NCI-H2227 treated with DMSO at 0.1 percent for 48 hours (cell line): ENCODE measurements at places on chromosomes 1 and 21.

- DNase-seq = no peak
These were observed 127.0 kb downstream of the MRPS6 start for GRCh38 chr21:34200288-34200905.

- no peak for DNase-seq
These were observed 82.8 kb downstream of the TRIM33 start for GRCh38 chr1:114428083-114428754.

DNA sequence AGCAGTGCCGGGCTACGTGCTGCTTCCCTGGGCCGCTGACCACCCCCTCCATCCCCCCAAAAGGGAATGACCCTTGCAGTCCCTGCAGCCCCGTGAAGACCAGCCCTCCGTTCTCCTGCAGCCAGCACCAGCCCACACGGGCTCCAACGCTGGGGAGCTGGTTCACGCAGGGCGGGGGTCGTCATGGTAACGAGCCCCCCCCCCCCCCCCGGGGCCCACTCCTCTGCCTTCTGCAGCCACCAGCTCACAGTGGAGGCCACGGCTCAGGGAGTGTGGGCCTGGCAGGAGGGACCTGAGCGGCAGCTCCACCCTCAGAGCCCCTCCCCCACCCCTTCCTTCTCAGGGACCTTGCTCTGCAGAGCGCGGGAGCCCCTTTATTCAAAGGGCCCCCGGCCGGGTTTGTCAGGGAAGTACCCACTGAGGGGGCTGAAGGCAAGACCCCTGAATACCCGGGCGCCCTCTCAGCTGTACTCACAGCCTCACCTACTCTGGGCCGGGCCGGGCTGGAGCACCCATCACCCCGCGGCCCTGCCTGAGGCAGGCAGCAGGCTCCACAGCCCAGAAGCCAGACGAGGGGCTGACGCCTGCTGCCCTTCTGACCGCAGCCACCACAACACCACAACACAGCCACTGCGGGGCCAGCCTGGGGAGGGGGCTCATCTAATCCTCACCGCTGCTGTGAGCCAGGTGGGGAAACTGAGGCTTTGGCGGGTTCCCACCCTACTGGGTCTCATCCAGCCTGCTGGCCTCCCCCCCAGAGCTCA lies 12.6 kb downstream of the MEGF6 start:
- no peak for DNase-seq

DNA sequence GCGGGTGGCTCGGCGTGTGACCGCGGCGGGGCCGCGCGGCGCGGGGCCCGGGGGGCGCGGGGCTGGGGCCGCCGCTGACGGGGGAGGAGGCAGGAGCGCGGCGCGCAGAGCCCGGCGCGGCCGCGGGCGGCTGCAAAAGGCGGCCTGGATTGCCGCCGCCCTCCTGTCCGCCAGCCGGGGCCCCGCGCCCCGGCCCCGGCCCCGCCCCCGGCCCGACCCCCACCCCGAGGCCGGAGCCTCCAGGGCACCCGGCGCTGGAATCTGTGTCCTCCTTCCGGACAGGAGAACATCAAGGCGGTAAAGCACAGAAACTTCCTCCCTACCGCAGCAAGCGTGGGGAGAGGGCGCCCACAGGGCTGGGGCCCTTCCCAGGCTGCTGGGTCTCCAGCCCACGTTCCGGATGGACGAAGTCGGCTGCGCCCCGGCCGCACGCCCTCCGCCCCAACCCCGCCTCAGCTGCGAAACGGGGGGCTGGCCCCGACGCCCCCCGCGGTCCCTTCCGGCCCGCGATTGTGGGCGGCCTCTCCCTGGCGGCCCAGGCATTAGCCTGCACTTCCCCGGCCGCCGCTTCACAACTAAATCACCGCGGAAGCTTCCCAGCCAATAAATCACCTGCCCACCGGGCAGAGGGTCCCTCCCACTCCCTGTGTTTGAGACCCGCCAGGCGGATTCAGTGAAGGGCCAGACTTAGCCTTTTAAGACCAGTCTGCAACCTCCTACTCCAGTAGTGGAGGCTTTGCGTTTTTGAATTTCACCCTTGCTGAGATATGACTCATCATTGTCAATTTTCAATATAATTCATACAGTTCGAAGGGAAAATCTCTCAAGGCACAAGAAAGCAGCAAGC lies 106.0 kb downstream of the SLC45A1 start:
- peak; percentile 78 for DNase-seq

GRCh38 chr1:9443913-9444445 lies 95.3 kb upstream of the SLC25A33 start:
- DNase-seq = no peak

GRCh38 chr1:151978922-151979321 lies 14.7 kb downstream of the S100A10 start:
- no peak for DNase-seq

DNA sequence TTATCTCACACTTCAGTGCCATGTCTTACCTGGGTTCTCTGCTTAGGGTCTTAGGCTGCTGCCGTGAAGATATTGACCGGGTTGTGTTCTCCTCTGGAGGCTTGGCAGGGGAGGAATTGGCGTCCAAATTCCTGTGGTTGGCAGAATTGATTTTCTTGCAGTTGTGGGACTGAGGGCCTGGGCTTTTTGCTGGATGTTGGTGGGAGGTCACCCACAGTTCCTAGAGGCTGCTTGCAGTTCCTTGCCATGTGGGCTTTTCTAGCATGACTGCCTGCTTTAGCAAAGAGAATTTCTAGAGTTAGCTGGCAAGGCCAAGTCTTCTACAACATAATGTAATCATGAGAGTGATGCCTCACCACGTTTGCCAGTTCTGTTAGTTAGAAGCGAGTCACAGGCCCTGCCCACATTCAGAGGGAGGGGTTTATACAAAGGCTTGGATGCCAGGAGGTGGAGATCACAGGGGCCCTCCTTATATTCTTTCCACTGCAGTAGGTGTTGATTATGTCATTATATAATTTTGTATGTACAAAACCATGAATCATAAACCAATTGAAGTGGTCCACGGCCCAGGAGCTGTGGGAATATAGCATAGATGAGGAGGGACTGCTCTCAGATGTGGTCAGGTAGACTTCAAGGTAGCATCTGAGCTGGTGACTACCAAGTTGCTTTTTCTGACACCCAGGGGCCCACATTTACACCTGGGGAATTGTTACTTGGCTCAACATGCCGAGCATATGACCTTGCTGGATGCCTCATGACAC lies 6.6 kb downstream of the UBL4B start:
- DNase-seq = peak; percentile 14

DNA sequence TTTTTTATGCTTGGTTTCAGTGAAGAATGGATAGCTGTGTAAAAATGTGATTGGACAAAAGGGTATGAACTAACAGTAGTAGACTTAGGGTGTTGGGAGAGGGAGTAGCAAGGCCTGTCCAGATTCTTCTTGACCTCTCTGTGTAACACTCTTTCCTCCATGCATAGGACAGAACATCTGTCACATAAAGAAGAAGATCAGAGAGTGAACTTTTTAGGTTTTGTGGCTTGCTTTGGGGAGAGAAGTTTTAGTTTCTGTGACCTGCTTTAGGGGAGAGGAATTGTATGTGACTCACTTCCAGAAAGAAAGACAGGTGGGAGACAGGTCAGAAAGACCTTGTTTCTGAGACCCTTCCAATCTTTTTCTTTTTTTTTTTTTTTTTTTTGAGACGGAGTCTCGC lies 27.3 kb upstream of the LRRC52 start:
- DNase-seq = no peak

DNA sequence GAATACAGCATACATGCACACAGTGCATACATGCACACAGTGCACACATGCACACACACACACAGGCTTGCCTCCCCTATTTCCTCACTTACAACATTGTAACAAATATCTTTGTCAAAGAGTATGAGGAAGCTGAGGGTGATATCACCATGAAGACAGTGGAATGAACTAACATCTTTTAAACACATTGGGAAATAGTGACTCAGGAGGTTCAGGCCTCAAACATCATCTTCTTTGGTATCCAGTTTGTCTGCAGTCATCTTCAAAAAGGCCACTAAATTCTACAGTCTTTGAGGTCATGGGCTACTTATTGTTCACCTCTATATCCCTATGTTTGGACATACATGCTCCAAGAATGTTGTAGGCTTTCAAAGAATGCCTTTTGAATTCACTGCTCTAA lies 2.1 kb upstream of the LCE2B start:
- DNase-seq = no peak

DNA sequence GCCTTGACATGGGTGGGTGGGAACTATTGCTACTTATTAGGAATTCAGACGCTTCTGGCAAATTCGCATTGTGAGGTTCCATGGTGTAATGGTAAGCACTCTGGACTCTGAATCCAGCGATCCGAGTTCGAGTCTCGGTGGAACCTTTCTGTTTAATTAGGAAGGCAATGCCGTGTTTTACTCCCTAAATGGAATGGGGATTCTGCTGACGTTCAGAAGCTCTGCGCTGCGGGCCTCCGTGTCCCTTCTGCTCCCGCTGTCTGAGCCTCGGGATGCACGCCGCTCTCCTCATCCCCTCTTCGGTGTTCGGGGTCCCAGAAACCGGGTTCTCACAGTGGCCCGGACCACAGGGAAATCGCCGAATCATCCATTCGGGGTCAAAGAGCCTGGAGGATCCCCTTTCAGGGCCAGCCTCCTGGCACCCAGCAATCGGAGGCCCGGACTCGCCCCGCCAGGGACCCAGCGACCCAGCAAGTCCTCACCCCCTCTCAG lies 280.3 kb downstream of the FAM72C start:
- DNase-seq = no peak

DNA sequence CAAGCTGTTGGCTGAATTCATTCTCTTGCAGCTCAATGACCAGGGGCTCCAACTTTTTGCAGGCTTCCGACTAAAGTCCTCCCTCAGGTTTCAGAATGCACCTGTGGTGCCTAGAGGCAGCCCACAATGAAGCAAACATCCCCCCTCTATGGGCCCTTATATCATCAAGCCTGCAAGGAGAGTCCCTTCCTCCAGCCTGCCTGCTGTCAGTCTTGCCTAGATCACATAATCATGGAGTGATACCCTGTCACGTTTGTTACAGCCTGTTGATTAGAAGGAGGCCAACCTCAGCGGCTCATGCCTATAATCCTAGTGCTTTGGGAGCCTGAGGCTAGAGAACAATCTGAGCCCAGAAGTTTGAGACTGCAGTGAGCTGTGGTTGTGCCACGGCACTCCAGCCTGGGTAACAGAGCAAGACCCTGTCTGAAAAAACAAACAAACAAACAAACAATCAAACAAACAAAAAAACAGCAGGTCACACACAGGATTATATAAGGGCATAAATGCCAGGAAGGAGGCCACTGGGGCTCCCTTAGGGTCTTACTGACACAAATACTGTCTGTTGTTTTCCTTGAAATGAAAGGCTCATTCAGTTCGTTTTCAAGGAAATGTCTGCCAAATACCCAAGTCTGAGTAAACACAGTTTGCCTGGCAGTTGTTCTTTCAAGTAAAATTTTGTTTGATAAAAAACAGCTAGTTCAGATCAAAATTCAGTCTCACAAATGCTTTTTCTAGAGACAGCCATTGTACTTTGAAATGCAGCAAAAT lies 4.7 kb upstream of the SPRR3 start:
- DNase-seq = no peak

DNA sequence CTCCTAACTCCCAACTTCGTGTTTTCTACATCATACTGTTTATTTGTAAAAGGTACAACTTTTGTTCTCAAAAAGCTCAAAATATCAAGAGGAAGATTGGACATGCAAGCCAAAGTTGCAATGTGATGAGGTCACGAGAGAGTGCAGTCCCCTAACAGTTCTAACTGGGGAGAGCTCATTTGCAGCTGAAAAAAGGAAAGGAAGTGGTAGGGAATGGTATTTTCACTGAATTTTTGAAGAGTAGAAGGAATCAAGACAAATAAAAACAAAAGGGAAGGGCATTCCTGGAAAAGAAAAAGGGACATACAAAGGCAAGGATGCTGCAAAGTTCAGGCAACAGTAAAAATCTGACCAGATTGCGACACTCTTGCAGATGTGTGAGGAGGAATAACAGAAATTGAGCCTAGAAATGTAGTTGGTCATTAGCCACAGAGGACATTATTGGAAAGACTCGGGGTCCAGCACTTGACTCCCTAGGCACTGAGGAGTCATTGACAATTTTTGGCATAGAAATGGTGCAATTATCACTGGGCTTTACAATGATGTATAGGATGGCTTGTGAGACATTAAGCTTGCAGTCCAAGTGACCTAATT lies 67.9 kb downstream of the TBX15 start:
- no peak for DNase-seq

DNA sequence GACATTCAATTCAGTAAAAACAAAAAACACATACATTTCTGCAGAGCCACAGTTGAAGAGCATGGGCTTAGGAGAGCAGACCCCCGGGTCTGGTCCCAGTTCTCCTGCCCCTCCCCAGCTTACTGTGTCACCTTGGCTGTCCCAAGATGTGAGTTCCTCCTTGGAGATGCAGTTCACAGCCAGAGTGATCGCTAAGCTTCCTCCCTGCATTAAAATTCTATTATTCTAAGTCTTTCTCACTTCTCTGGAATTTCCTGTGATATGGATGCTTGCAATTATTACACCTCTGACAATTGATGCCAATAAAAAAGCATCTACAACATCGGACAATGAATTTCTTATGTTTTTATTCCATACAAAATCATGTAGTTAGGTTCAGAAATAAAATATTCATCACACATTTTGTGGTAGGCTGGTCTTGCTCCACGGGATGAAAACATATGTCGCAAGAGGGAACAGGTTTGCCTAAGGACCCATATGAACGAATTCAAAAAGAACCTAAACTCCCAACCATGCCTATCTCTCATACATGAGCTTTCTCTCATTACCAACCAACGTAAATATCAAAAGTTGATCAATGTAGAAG lies 328.5 kb upstream of the RUNX1 start:
- no peak for DNase-seq

- DNase-seq = no peak
These were observed 1.8 kb downstream of the HPCA start for GRCh38 chr1:32888134-32888533.

DNA sequence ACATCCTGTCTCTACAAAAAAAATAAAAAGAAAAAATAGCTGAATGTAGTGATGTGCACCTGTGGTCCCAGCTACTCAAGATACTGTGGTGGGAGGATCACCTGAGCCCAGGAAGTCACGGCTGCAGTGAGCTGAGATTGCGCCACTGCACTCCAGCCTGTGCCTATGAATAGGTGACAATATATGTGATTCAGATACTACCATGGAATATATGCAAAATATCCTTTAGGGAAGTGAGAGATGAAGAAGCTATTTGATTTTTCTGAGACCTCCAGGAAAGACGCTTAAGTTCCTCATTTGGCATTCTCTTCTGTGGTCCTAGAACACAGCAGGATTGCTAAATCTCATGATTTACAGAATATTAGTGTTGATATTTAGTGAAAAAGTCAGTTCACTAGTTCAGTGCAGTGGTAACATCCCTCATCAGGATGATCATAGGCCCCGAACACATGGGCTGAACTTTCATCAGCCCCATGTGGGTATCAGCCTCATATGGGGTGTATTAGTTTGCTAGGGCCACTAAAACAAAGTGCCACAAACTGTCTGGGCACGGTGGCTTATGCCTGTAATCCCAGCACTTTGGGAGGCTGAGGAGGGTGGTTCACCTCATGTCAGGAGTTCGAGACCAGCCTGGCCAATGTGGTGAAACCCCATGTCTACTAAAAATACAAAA lies 6.0 kb upstream of the VASH2 start:
- DNase-seq = no peak

GRCh38 chr1:98130408-98130807 lies 209.6 kb upstream of the DPYD start:
- no peak for DNase-seq
